ENCODE measurements at places on chromosomes 4 and X. TPM values are rescaled to one million over a fixed set of nuclear protein-coding genes. Genes with fewer than 3 reads are reported as not detected.

Gene AKAP4
- not detected for total RNA-seq

Gene KIF4A
- 2.5 TPM for total RNA-seq

Gene PNMA3
- 12.3 TPM for total RNA-seq

Gene MFAP3L
- 10.8 TPM for total RNA-seq

Gene SLC6A14
- not detected for total RNA-seq

Gene GAGE2A
- not detected for total RNA-seq

Gene CCDC110
- total RNA-seq, result 1.7 TPM

All from temporal lobe (tissue), 4 donors.